ENCODE measurements at places on chromosomes 3 and 15.

DNA sequence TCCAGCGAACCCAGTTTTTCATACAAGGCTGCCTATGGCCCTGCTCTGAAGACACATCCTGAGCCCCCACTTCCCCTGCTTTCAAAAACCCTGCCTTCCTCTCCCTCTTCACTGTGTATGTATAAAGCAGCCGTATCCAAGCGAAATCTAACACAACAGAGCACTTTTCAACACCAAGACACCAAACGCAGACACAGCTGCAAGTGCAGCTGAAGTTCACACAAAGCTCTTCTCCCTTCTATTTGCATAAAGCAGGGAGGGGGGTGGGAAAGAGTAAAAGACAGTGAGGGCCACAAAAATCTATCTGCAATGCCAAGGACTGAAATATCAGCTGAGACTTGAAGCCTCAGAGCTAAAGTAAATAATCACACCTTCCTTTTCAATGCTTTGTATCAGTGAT lies 35.1 kb upstream of the CSPG5 start:
- no peaks in the 10 kb centered on the region for H3K4me1 ChIP-seq
- no peak for DNase-seq
- H3K36me3 ChIP-seq = peaks cover 47% of the 10 kb centered on the region
- H3K27me3 ChIP-seq = no peaks in the 10 kb centered on the region
- H3K27ac ChIP-seq = no peak overlapping the region
- no peak overlapping the region for H3K4me3 ChIP-seq

DNA sequence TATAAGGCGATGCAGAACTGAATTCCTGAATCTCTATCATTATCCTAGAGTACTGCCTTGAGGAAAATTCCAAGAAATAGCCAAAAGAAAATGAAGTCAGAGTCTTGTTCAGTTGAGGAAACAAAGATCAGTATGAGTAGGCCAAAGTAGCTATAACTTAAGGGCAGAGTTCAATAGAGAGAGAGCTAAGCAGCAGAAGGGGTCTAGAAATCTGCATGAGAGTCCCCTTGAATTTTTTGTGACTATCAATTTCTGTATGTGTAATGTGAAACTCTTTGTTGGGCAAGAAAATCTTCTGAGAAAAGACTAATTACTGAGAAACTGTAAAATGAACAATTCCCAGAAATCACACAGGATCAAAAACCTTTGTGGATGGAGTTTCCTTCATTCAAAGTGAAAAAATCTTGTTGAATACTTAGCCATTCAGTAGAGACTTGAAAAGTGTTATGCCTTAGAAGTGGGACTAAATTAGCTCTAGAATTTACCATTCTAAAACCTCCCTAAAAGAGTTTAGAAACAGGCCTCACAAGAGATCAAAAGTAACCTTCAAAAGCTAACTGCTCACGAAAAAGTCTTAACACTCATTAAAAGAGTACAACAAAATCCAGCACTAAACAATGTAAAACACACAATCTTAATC lies 43.1 kb upstream of the FNDC3B start:
- peaks cover 6% of the 10 kb centered on the region for H3K4me1 ChIP-seq
- H3K4me3 ChIP-seq = no peak overlapping the region
- no peak for DNase-seq
- H3K27me3 ChIP-seq = no peaks in the 10 kb centered on the region

GRCh38 chr3:115325539-115325938 lies 178.5 kb upstream of the ZBTB20 start:
- peaks cover 2% of the 10 kb centered on the region for H3K27me3 ChIP-seq
- peak; percentile 4 for DNase-seq
- H3K4me3 ChIP-seq = no peak overlapping the region
- no peaks in the 10 kb centered on the region for H3K36me3 ChIP-seq
- no peaks in the 10 kb centered on the region for H3K4me1 ChIP-seq

GRCh38 chr15:58554758-58555157 lies 123.0 kb downstream of the LIPC start:
- H3K27ac ChIP-seq = no peak overlapping the region
- no peak for DNase-seq
- H3K4me3 ChIP-seq = no peak overlapping the region
- H3K27me3 ChIP-seq = no peaks in the 10 kb centered on the region

- no peaks in the 10 kb centered on the region for H3K36me3 ChIP-seq
- H3K27ac ChIP-seq = peak overlapping the region; percentile 9
- no peak overlapping the region for H3K4me3 ChIP-seq
- no peak for DNase-seq
Measured at GRCh38 chr15:99090011-99090699, 14.7 kb upstream of the SYNM start.

DNA sequence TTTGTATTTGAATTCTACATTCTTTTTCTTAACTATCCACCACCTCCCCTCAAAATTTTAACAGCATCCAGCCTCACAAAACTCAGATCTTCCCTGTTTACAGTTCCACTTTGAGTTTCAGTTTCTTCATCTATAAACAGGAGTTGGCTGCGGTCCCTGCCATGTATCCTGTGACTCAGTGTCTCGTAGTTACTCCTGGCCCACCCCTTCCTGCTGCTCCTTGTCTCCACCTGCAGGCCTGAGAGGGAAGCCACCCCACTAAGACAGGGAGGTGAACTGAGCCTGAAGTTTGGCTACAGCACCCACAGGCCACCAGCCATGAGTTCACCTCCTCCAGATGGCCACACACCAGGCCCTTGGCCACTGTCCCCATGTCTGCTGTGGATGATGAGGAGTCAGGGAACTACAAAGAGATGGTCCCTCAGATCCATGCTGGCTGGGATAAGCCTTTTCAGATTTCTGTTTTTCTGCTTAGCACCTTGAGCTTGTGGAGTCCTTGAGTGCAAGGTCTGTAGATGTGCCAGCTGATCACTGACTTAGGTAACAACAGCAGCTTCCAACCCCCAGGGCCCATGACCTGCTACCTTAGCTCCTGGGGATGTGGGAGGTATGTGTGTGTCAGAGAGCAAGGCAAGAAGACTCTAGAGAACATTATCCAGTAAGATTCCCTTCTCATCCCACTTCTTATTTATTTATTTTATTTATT lies 37.5 kb downstream of the CD86 start:
- peaks cover 2% of the 10 kb centered on the region for H3K27me3 ChIP-seq
- peaks cover 26% of the 10 kb centered on the region for H3K4me1 ChIP-seq
- peak; percentile 69 for DNase-seq
- peak overlapping the region; percentile 56 for H3K27ac ChIP-seq

DNA sequence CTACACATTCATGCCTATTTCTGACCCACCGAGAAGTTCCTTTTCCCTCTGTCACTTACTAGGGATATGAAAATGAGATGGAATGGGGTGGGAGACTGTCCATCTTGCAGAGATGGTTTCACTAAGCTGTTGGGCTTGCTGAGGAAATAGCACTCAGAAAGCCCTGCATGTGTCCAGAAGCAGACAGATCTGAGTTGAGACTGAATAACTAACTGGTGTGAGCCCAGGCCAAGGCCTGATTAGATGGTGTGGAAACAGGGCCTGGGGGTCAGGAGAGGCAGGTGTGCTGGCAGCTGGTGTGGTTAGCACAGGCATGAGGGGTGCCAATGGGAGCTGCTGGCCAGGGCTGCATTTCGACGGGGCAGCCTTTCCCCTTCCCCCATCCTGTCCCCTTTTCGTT lies 72.1 kb downstream of the CLSTN2 start:
- no peak for DNase-seq
- no peaks in the 10 kb centered on the region for H3K4me1 ChIP-seq
- no peak overlapping the region for H3K4me3 ChIP-seq
- no peaks in the 10 kb centered on the region for H3K36me3 ChIP-seq
- no peak overlapping the region for H3K27ac ChIP-seq

DNA sequence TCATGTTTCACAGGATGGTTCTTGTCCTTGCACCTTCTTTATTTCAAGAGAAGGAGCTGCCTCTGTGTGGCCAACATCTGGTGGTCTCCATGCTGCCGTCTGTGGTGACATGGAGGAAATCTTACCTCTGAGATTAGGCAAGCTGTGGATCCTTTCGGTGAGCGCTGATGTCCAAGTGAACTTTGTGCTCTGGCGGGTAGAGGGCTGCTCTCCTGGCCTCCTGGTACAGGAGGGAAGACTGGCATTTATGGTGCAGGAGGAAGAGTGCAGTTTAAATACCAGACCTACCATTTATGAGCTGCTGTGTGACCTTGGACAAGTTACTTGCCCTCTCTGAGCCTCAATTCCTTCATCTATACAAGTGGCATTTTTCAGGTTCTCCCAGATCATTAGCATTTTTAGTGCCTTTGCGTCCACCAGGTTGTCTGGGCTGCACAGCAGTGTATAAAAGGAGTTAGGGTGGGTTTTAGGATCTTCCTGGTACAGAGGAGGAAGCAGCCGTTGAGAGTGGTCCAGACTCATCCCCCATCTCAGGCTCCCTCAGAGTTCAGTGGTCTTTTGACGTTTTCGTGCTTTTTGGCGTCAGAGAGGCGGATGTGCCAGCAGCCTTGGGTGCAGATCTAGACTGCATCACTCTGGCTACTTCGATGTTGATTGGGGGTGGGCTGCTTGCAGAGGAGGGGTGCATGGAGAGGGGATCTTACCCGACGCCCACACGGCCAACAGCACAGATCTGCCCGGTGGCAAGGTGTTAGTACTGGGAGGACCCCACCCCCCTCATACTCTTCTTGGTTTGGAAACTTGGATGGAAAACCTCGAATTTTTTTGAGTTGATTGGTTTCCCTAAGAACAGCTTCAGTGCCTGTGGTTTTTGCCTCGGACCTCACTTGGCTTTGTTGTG lies 162.2 kb downstream of the ITPR1 start:
- no peaks in the 10 kb centered on the region for H3K27me3 ChIP-seq
- peaks cover 40% of the 10 kb centered on the region for H3K36me3 ChIP-seq
- no peak for DNase-seq
- H3K4me1 ChIP-seq = peaks cover 3% of the 10 kb centered on the region
- H3K4me3 ChIP-seq = no peak overlapping the region

DNA sequence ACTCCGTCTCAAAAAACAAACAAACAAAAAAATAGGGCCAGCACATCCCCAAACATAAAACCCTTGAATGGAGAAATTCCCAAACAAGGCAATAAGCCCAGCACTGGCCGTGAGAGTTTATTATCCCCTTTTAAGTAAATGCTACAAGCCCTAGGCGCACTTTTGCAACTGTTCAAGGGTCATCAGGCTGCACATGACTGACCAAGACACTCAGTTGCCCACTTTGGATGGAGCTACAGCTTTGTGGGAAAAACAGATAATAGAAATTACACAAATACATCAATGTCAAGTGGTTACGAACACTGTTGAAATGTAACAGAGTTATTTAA lies 33.7 kb upstream of the ZNF445 start:
- H3K27me3 ChIP-seq = no peaks in the 10 kb centered on the region
- H3K4me3 ChIP-seq = peak overlapping the region; percentile 88
- peaks cover 10% of the 10 kb centered on the region for H3K36me3 ChIP-seq
- peaks cover 36% of the 10 kb centered on the region for H3K4me1 ChIP-seq

- H3K4me3 ChIP-seq = no peak overlapping the region
- peaks cover 77% of the 10 kb centered on the region for H3K4me1 ChIP-seq
- peaks cover 84% of the 10 kb centered on the region for H3K36me3 ChIP-seq
- no peak for DNase-seq
- H3K27ac ChIP-seq = no peak overlapping the region
Measured at GRCh38 chr3:39144095-39144747, 9.2 kb downstream of the CSRNP1 start.

GRCh38 chr15:51751697-51752683 lies 593 bp downstream of the TMOD2 start:
- peaks cover 8% of the 10 kb centered on the region for H3K27me3 ChIP-seq
- H3K36me3 ChIP-seq = no peaks in the 10 kb centered on the region
- peak; percentile 18 for DNase-seq
- H3K27ac ChIP-seq = no peak overlapping the region

DNA sequence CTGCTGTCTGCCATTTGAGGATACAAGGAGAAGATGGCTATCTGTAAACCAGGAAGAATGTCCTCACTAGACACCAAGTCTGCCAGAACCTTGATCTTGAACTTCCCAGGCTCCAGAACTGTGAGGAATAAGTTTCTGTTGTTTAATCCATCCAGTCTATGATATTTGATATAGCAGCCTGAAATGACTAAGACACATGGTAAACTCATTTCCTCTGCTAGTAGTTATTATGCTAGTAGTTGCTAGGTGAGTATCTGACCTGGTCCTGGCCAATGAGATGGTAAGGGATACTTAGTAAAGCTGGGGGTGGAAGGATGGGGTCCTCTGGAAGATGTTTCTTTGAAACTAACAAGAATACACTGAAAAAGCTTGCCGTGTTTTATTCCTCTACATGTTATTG lies 280.7 kb upstream of the ARHGEF26 start:
- H3K4me1 ChIP-seq = no peaks in the 10 kb centered on the region
- no peak for DNase-seq
- H3K27ac ChIP-seq = no peak overlapping the region
- H3K36me3 ChIP-seq = no peaks in the 10 kb centered on the region

DNA sequence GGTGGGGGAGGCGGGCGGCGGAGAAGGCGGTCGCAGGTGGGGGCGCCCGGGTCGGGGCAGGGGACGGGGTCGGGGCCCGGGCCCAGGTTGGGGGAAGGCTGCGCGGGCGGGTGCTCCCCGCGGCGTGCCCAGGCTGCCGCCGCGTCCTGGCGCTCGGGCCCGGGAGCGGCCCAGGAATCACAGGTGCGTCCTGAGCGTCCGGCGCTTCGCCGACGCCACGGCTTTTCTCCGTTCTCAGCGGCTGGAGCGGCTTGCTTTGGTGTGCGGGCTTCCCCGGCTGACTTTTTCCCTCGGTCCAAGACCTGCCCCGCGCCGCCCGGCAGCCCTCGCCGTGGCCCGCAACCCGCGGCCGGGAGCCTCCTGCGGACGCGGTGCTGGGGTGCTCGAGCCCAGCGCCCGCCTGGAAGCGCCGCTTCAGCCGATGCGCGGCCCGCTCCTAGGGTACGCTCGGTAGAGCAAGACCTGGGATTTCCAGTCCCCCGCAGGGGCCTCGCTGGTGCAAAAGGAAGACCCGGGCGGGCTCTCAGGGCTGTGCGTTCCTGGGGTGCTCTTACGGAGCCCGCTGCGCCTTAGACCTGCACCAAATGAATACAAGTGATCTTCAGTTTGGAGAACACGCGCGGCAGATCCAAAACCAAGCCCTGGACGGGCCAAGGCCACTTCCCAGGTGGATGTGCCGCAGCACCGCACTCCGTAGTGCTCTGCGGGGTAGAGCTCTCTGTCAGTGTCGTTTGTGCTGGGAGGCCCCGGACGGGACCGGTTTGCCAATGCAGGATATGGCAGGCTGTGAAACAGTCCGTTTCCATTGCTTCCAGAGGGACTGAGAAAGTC lies 639 bp downstream of the NIPA1 start:
- peaks cover 27% of the 10 kb centered on the region for H3K4me1 ChIP-seq
- H3K36me3 ChIP-seq = peaks cover 22% of the 10 kb centered on the region

GRCh38 chr3:53239800-53240199 lies 16.0 kb downstream of the TKT start:
- no peak overlapping the region for H3K4me3 ChIP-seq
- peaks cover 20% of the 10 kb centered on the region for H3K36me3 ChIP-seq
- no peak overlapping the region for H3K27ac ChIP-seq

GRCh38 chr15:38547255-38547997 lies 17.2 kb downstream of the RASGRP1 start:
- peak overlapping the region; percentile 68 for H3K27ac ChIP-seq
- H3K27me3 ChIP-seq = no peaks in the 10 kb centered on the region
- H3K4me3 ChIP-seq = no peak overlapping the region
